Stimulated activated CD4-positive, alpha-beta T cell treated with anti-CD3 and anti-CD28 coated beads, Interleukin-1b, Interleukin-23, amount 100 ng/mL, for 48 hours (primary cell): ENCODE measurements at places on chromosomes 7 and 10.

DNA sequence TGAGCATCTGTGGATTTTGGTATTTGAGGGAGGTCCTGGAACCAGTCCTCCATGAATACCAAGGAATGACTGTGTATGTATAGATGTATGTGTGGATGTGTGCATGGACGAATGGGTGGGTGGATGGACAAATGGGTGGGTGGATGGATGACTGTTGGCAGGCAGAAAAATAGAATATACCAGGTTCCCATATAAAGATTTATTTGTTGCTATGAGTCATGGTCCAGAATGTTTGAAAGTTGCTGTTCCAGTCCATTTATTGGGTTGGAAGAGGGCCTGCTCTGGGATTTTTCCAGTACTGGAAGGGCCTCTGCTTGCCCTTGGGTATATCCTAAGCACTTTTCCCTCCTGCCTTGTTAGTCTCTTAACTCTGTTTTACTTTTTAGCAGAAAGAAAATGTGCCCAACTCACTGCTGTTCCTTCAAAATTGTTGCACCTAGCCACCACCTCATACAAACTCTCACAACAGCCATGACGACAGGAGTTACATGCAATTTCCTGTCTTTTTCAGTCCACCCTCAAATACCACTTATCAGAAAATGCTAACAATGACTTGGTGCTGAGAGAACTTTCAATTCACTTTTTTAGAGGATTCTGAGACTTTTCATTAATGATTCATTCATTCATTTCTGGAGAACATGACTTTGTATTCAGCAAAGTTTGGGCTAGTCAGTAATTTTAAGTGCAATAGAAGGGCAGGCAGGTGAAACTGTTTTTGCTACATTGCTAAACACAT, 108.1 kb downstream of the EEPD1 start:
- DNase-seq = no peak

GRCh38 chr10:123354521-123354920, 200.3 kb downstream of the BUB3 start:
- DNase-seq = no peak

DNA sequence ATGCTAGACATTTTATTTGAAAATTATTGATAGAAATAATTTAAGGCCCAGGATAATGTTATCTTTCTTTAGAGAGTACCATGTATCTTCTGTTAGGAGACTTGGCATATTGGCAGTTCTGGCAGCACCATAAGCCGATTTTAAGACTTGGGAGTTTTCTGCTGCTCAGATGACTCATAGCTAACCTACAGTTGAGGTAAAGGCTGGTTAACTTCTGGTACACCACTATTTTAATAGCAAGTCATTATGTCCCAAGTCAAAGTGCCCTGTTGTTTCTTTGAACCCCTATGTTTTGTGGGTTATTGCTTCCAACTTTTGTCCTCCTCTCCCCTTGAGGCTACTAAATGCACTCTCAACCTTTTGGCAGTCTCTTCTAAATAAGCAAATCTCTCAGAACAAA, 25.2 kb downstream of the ATRNL1 start:
- no peak for DNase-seq

- DNase-seq = no peak
Observed at GRCh38 chr10:30788307-30788706, 158.8 kb upstream of the LYZL2 start.

DNA sequence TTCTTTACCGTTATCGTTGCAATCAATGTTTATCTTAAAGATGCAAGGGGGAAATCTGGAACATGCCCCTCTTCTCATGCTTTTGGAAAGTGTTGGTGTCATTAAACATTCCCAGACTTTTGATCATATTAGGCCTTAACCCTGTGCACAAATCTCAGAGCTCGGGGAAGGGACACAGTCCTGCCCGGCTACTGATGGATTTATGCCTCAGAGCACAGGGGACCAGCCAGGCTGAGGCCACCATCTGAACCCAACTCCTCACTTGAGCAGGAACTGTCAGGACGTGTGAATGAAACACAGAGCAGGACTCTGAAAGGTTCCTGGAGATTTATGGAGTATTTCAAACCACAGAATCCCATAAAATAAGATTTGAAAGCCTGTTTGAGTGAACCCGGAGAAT, 132.0 kb upstream of the CXCL12 start:
- no peak for DNase-seq

GRCh38 chr7:137798073-137798763, 48.6 kb downstream of the DGKI start:
- no peak for DNase-seq

- DNase-seq = no peak
Observed at GRCh38 chr7:22772885-22773284, 45.9 kb downstream of the IL6 start.

GRCh38 chr10:133044401-133044811, 43.3 kb upstream of the ADGRA1 start:
- DNase-seq = no peak

DNA sequence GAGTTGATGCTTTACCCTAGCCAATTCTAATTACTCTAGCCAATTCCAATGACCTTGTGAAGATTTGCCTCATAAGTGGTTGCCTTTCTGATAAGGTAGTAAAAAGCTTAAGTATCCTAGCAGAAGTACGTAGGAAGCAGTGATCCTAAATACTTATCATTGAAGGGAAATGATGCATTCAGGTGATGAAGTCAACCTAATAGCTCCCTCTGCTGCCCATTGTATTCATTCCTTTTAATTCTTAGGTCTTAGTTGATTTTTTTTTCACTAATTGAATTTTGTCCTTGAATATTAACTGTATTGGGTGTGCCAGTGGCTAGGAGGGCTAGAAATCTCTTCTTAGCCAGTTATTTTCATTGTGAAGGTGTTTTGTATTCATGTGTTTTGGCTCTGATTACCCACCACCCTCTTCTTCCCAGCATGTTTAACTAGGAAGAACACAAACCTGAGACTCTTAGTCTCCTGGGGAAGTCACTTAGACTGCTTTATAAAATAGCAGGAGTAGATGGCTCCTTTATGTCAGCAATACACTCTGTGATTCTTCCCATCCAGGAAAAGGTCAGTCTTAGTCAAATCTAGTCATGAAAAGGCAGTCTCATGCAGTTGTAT, 46.3 kb downstream of the PLEKHA8 start:
- DNase-seq = no peak
